Amygdala (tissue), 56 donors: ENCODE measurements at places on chromosomes 5 and 9.

- no peak for DNase-seq
These were observed 13.4 kb downstream of the ELOVL7 start for GRCh38 chr5:60830581-60831127.

DNA sequence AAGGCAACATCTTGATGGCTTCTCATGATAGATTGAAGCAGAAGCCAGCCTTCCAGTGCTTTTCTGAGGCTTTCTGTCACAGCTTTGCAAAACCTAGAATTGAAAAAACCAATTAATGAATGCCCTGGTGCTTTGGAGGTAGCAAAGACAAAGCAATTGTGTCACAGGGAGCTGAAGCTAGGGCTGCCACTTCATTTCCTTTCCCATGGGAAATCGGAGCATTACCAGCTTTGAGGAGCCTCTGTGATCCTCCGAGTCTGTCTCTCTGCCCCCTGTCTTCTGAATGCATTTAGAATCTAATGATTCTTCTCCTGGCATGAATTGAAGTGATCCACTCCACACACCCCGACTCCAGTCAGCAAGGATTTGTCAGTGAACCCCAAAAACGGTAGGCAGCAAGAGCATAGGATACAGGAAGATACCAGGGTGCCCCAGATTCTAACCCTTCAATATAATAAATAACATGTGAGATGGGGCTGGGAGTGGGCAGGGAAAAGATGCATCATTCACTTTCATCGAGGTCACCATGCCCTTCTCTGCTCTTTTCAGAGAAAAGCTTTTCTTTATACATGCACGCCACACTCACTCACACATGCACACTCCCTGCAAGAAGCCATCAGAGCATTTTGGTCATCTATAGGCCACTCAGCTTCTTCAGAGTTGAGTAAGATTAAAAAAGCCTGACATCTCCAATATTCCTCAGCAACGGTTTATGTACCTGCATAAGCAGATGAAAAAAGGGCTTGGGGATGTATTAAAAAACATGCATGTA, 247.7 kb upstream of the ZNF462 start:
- DNase-seq: no peak

DNA sequence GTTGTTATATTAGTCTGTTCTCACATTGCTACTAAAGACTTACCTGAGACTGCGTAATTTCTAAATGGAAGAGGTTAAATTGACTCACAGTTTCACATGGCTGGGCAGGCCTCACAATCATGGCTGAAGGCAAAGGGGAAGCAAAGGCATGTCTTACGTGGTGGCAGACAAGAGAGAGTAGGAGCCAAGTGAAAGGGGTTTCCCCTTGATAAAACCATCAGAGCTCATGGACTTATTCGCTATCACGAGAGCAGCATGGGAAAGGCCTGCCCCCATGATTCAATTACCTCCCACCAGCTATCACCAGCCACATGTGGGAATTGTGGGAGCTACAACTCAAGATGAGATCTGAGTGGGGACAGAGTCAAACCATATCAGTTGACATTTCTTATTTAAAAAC, 374.5 kb upstream of the RORB start:
- no peak for DNase-seq

- DNase-seq: no peak
These were observed 216.9 kb downstream of the ARRDC3 start for GRCh38 chr5:91166059-91166807.

GRCh38 chr9:113603048-113603375, 139.5 kb downstream of the RGS3 start:
- no peak for DNase-seq

- DNase-seq: no peak
These were observed 48.0 kb downstream of the RAB14 start for GRCh38 chr9:121153642-121154041.

GRCh38 chr9:133306242-133307204, 29.5 kb downstream of the SURF6 start:
- no peak for DNase-seq

DNA sequence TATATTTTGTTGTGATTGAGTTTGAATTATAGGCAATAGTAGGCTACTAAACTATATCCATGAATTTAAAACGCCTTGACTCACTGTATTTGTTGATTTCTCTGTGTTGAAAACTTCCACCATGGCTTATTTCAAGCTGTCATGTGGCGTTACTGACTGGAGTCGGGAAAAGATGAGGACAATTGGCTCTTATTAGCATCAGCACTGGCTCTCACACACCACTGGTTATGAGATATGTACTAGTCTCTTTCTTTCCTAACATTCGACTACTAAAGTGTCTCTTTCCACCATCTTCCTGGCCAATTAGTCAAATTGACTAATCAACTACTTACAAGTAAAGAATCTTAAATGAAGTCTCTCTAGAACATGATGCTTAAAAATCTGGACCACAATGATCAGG, 9.1 kb upstream of the DAB2 start:
- no peak for DNase-seq

- DNase-seq: no peak
These were observed 516 bp downstream of the MRPL41 start for GRCh38 chr9:137552022-137552768.

DNA sequence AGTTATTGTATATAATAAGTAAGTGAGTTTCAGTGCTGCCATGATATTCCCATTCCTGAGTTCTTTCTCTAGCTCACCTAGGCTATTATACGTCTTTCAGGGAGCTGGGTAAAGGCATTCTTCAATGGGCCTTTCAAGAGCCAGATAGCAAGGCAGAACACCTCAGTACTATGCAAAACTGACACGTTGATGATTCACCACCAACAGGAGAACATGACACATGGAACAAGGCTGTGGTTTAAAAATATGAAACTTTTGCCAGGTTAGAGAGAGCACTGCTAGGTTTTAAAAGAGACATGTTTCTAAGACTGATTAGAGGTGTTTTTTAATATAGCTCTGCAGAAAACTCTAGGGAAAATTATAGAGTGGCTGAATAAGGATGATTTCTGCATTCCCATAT, 95.9 kb downstream of the UGCG start:
- no peak for DNase-seq
